Kidney tubule cell (primary cell): ENCODE measurements at places on chromosomes 3 and 15.

GRCh38 chr3:148582126-148582525 lies 115.6 kb upstream of the AGTR1 start:
- DNase-seq = no peak

DNA sequence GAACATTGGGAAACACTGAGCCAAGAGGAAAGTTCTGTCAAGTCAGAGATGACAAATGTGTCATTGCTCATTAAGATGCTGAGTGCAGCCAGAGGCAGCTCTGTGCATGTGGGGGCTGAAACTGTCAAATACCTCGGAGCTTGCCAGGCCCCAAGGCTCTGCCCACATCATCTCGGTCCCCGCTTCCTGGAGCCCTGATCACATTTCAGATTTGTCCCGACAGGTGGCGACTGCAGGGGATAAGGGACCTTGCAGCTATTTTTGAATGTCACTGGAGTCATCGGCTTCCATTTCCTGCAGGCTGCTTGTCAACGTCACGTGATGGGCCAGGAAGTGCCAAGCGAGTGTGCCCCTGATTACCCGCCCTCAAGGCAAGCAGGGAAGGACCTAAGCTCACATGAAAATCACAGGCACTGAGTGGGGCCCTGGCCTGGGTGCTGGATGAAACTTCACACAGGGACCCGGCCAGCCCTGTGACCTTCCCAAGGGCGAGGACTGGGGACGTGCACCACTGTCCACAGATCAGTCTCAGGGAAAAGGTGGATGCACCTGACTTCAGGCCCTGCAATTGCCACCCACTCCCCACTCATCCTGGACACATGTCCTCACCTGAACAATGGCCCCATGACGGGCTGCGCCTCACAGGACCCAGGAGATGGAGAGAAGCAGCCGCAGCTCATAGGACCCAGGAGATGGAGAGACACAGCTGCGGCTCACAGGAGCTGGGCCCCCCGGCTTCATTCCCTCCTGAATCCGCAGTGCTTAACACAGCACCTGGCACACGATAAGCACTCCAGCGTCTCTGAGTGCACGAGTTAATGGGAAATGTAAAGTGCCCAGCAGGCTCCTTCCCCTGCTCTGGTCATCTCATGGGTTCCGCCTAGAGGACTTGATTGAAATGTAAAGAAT lies 73.4 kb downstream of the NUP210 start:
- peak; percentile 72 for DNase-seq

- DNase-seq = no peak
Observed at GRCh38 chr3:15539066-15539465, 17.6 kb upstream of the COLQ start.

- peak; percentile 84 for DNase-seq
Observed at GRCh38 chr15:63292771-63293170, 15.4 kb downstream of the APH1B start.

DNA sequence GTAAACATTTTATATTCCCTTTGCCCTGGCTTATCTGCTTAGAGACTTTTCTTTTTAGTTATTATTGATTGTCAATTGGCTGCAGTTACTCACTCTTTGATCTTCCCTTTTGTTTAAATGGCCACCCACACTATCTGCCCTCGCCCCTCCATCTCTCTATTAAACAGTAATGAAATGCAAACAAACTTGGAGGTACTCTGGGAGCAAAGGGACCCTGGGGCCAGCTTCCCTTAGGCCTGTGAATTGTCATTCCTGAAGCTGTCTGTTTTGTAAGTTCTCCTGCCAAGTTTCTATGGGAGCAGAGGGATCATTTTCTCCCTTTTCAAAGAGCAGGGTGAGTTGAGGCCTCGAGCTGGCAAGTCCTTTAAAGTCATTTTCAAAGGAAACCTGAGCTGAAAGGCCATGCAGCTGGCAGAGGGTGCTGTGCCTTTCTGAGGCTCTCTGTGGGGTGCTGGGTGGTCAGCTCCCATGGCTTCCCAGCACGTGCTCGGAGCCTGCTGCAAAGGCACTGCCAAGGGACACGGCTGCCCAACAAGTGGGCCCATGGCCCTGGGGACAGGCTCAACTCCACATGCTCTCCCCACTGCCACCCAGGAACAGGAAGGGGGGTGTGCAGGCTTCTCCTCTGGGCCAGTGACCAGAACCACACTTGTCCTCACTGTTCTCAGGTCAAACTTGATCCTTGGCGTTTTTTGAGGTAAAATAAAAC lies 17.4 kb upstream of the RTP2 start:
- DNase-seq = no peak
